ENCODE measurements at places on chromosomes 5 and 9.

- no peak for DNase-seq
Measured at GRCh38 chr5:54725391-54726280, 208.1 kb downstream of the SNX18 start.

DNA sequence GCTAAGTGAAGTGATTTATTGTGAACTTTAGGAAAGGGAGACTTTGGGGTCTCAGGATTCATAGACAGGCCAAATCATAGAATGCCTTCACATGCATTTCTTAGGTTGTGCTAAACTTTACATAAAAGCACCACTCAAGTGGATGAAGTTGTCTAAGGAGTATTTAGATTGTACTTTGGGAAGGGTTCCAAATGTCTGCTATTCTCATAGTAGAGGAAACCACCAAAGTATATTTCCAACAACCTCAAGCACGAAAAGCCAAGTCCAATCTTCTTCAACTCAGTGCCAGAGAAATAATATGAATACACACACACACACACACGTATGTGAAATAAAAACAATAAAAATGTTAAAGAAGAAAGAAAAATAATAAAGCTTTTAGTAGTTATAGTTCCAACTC lies 41.8 kb downstream of the ENC1 start:
- DNase-seq: no peak

- no peak for DNase-seq
Measured at GRCh38 chr9:18327121-18327520, 146.8 kb upstream of the ADAMTSL1 start.

DNA sequence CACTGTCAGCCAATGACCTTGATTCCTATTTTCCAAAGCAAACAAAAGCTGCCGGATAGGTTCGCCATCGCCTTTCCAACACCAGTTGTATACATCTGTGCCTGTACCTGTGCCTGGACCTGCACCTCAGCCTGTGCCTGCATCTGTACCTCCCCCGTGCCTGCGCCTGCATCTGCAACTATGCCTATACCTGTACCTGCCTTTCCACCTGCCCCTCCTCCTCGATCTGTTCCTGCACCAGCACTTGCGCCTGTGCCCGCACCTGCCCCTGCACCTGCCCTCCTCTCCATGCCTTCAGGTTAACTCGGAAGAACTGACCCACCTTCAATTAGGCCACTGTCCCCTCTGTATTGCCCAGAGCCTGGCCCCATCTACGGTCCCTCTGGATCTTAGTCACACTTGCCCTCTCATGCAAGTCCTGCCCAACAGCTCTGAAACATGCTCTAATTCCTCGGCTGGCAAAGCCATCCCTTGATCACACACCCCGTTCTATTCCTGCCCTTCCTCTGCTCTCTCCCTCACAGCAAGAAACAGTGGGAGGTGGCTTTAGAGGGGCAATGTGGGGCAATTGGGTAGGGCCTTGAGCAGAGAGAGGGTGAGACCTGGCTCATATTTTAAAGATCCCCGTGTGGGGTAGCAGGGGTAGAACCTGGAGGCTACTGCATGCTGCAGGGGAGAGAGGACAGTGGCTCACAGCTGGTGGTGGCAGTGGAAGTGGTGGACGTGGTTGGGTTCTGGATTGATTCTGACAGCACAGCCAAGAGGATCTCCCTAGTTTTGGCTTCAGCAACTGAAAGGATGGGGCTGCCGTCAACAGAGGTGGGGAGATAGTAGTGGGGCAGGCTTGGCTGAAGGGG lies 59.6 kb upstream of the PHYKPL start:
- DNase-seq: no peak

DNA sequence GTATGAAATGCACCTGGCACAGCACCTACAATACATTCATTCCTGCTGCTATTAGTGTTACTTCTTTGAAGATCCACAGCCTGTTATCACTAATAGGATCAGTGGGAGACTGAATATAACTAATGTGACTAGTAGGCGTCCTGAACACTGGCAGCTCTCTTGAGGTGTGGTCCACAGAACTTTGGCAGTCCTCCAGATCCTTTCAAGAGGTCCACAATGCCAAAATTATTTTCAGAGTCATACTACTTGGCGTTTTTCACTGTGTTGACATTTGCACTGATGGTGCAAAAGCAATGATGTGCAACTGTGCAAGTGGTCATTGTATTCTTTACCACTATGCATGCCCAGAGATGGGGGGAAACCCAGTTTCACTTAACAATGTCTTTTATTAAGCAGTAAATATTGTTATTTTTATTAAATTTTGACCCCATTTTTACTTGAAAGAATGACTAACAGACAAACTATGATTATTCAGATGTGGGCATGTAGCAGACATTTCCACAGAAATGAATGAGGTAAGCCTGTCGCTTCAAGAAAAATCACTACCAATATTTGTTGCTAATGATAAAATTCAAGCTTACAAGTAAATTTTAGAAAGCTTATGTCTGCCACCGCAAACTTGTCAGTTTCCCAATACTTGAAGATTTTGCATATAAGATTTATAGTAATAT lies 48.9 kb downstream of the ADRB2 start:
- peak; percentile 2 for DNase-seq

GRCh38 chr5:56191656-56192055 lies 41.5 kb downstream of the ANKRD55 start:
- DNase-seq: no peak

DNA sequence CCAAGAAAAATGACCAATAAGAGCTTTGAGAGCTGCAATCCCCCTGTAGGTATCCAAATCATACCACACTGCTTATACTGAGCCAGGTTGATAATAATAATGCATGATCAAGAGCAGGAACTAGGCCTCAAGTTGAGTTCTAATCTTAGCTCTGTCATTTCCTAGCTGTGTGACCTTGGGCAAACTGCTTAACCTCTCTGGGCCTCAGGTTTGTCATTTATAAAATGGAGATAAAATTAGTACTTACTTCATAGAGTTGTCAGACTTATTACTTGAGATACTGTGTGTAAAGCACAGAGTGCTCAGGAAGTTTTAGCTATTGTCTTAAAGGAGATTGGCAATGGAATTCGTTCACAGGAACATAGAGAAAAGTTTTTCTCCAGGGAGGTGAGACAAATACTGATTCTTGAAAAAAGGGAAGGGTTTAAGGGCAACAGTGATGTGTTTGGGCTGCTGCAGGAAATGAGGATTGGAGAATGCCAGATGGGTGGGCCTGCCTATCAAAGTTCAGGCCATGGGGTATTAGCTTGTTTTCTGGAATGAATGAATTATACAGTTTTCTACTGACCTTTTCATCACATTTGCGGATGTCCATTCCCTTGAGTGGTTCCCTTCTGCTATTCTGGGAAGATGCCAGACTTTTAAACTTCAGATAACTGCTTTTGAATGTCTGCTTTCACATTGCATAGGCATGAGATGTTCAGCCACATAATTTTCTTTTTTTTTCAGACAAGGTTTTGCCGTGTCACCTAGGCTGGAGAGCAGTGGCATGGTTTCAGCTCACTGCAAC lies 10.2 kb upstream of the ATP6V0E1 start:
- DNase-seq: no peak

- DNase-seq: no peak
Measured at GRCh38 chr9:112670991-112671625, 46.8 kb downstream of the INIP start.

GRCh38 chr9:19411316-19411715 lies 2.5 kb downstream of the ACER2 start:
- DNase-seq: no peak

DNA sequence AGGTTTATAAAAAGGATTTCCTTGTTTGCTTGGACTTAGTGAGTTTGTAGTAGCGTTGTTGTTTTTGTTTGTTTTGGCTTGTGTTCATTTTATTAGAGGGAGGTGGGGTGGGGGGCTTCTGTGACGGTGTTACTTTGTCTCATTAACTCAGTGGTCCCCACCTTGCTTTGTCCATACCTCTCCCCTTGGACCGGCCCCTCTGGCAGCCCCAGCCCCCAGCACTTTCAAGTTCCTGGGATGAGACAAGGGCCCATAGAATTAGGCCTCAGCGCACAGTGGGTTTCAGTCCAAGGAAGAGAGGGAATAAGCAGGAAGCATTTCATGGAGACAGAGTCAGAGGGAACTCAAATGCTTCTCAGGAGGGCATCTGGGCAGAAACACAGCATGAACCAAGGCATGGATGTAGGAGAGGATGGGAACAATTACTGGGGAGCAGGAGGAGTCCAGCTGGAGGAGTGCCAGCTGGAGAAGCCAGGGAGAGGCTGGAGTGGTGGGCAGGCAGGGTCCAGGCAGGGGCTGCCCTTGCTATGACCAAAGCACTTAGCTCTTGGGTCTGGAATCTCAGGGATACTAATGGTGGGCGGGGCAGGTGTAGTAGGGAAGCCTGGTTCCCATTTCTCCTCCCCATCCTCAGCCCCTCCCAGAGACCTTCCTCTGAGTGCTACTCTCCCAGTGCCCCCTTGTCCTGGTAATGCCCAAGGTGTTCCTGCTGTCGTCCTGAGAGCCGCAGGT lies 23.5 kb upstream of the ENHO start:
- DNase-seq: no peak

DNA sequence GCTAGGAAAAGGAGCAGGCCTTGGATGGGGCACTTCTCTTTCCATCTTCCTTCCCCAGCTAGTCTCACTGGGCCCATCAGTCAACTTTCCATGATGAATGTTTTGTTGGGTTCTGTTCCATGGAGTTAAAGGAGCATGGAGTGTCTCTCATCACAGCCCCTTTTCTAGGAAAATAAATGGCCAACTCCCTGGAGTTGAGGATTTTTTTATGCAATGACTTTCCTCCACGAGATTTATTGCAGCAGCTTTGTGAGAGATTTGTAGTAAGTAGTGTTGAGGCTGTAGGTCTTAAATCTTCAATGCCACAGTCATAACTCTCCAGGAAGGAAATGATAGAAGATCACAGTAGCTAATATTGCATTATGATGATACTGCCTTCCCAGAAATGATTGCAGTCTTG lies 45.6 kb upstream of the SLC44A1 start:
- no peak for DNase-seq
